SW 1271 (cell line): ENCODE measurements at places on chromosomes 1 and 21.

- DNase-seq, result peak; percentile 31
Observed at GRCh38 chr1:36384542-36385409, 948 bp downstream of the STK40 start.

DNA sequence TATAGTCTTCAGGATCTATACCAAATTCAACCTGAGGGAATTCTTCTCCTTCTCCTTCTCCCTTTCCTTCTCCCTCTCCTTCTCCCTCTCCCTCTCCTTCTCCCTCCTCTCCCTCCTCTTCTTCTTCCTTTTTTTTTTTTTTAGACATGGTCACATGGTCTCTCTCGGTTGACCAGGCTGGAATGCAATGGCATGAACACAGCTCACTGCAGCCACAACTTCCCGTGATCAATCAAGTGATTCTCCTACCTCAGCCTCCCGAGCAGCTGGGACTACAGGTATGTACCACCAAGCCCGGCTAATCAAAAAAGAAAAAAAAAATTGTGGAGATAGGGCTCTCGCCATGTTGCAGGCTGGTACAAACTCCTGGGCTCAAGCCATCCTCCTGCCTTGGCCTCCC, 51.5 kb downstream of the DNAI4 start:
- DNase-seq, result no peak

DNA sequence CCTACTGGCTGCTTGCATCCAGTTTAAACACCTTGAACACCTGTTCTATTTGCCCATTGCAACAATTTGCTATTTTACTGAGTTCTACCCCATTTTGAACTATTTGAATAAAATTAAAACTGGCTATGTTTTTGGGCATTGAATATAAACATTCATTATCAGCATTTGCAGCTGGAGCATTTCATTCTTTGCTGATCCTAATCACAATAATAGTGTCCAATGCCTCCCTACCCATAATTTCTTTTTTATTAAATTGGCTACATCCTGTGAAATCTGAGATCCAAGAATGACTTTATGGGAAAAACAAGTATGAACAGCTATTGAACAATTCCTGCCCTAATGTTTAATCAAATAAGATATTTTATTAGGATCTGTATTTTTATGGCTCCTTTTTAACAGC, 447.9 kb downstream of the PLA2G4A start:
- DNase-seq, result no peak

GRCh38 chr1:34037109-34037508, 127.9 kb downstream of the CSMD2 start:
- DNase-seq, result no peak

- peak; percentile 5 for DNase-seq
Observed at GRCh38 chr1:37177230-37177864, 143.0 kb upstream of the GRIK3 start.

- no peak for DNase-seq
Observed at GRCh38 chr21:33943293-33943692, 27.7 kb upstream of the ATP5PO start.

DNA sequence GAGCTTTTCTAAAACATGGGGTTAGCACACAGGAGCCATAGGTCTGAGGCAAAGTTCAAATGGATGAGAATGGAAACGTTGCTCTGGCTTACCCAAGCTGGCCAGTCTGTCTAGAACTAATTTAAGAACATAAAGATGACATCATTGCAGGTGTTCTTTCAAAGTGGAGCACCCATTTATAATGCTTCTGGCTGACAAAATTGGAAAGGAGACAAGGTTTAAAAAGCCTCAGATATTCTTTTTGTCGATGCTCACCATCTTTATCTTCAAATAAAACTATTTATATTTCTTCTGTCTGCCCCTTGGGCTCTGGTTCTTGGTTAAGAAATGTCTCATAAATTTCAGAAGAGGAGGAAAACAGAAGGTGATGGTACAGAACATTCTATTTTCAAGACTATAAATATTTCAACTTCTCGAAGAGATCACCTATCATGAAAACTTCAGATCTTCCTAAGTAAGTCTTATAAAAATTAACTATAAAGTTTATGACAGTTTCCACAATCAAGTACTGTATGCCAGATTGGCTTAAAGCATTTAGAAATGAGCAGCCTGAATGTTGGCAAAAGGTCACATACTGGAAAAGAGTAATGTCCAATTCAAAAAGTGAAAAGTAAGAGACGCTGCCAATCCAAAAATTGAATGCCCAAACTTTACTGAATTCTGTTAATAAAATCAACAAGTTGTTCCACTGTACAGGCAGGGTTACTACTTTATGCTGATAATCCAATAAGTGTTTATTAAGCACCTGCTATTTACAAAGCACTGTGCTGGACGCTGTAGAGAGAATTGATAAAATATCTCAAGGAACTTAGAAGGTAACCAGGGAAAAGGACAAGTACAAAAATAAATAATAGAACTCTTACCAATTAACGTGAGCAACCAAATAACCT, 92.0 kb downstream of the ETS2 start:
- no peak for DNase-seq

DNA sequence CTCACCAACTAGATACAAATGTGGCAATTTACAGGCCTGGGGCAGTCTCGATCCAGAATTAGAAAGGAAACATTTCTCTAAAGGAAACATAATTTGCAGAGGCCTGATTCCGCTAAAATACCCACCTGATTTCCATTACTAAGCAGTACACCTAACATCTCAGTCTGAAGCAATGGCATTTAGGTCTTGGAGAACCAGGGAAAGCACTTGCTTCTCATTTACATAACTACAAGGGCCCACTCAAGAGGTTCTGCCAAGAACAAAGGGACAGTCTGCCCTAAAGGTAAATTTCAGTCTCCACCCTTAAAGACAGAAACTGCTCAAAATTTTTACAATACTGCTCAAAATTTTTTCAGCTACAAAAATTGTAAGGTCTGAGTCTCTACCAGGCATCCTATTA, 123.7 kb upstream of the GJB5 start:
- DNase-seq, result no peak

DNA sequence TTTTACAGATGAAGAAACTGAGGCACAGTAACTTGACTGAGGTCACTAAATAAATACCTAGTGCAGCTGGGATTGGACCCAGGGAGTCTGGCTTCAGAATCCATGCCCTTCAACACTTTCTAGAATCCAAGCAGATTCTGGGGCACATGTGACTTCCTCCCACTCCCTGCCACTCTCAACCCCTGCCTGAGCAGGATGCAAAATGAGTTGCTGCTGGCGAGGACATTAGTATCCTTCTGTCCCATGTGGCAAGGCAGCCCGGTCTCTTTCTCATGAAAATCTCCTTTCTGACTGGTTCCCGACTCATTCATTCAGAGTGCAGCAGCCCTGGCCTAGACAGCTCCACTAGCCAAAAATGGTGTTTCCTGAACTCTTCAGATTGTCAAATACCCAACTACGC, 28.4 kb downstream of the TNNT2 start:
- no peak for DNase-seq

GRCh38 chr21:35424122-35424521, 375.0 kb upstream of the RUNX1 start:
- DNase-seq, result no peak

DNA sequence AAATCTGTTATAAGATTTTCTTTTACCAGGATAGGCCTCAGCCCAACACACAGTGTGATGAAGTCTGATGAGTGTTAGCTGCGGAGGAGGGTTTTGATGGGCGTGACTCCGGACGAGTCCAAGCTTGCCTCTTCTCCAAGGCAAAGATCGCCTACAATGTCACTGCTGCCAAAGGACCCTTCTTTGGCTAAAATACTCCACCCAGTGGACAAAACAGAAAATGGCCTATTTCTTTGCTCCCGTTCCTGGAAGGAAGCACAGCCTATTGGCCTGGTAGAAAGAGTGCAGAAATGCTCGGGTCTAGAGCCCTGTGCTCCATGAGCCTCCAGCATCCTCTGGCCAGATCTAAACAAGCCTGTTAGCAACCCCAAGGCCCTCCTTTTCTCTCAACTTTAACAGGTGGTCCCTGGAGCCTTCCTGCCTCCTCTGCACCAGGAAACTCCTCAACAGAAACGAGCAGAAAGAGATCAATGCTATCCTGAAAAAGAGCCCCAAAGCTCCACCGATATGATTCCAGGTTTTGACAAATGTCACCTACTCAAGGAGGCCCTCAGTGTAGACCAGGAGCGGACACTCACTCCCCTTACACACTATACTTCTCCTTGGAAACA, 3.4 kb upstream of the CASQ2 start:
- no peak for DNase-seq

GRCh38 chr21:40333731-40334130, 466.5 kb downstream of the PCP4 start:
- no peak for DNase-seq

DNA sequence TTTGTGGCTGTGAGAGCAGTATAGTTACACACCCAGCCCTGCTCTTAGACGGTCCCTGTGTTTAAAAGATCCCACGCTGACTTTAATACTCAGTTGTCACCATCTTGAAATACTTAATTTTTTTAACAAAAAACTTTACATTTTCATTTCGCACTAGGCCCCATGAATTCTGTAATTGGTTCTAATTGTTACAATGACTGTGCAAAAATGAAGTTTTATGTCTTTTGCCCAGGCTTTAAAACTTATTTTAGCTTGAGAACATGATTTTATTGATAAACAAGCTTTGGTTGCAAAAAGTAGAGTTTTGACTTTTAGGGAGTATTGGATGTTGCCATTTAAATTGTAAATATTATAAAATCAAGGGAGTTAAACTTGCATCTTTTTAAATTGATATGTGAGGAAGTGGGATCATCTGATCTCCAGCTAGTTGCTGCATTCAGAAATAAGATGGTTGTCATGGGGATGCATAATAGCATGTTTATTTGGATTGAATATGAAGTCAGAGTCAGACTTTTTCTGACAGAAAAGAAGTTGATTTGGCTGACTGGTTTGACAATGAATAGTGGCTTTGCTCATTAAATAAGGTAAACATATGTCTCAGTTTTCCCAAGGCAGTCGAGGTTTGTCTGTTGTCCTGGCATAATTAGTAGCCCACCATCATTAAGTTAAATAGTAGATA, 23.0 kb upstream of the CRP start:
- no peak for DNase-seq

DNA sequence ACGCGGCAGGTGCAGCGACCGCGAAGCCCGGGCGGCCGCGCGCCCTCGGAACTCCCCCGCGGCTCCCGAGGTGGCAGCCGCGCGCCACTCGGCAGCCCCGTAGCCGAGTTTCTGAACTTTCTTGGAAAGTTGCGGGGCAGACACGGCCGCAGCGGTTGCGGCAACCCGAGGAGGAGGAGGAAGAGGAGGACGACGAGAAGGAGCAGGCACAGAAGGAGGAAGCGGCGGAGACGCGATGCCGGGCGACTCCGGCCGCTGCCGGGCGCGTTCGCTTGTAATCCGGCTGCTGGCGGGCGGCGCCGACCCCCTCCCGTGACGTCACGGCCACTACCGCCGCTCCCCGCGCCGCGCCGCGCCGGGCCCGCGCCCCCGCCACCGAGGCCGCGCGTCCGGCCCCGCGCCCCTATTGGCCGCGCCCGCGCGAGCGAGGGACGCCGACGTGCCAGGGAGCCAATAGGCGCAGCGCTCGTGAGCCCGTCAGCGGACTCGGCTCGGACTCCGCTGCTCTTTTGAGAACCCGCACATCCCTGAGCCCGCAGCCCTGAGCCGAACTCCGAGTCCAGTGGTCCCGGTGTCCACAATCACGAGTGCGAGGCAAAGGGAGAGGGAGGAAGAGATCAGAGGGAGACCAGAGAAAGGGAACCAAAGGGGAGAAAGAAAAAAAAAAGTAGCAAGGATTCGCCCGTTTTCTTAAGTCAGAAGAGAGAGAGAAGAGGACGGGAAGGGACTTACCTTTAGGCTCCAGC, 736 bp upstream of the BARHL2 start:
- DNase-seq, result peak; percentile 15

- no peak for DNase-seq
Observed at GRCh38 chr1:111878649-111879048, 110.8 kb downstream of the KCND3 start.
